ENCODE measurements at places on chromosomes 3 and 15.

DNA sequence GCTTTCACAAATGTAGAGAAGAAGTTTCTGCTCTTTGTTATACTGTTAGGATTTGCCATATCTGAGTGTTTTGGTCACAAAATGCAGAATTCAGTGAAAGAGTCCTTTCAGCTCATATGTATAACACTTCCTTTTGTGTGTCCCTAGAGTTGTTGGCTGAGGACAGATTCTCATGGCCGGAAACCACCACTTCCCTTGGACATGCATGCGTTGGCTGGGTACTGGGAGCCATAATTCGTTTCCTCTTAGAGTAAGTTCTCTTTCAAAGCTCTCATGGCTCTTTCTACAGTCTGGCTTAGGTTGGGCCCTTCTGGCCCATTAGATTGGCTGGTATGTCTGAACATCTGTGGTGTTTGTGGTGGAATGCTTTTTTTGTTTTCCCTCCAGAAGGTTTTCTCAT is 298.5 kb downstream of the DIPK2A start:
- DNase-seq: no peak

DNA sequence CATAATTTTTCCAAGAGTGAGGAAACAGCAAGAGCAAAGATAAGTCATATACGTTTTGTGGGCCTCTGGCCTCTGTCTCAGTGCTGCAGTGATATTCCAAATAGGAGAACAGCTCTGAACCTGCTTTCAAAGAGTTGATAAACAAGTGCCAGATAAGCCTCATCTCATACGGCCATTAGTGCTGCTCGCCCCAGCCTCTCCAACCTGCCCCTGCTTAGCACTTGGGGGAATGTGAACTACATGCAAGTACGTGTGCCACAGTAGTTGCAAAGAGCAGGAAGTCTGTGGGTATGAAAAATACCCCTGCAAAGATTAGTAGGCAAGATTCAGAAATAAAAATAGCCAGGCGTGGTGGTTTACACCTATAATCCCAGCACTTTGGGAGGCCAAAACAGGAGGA is 14.0 kb downstream of the DAPK2 start:
- no peak for DNase-seq

DNA sequence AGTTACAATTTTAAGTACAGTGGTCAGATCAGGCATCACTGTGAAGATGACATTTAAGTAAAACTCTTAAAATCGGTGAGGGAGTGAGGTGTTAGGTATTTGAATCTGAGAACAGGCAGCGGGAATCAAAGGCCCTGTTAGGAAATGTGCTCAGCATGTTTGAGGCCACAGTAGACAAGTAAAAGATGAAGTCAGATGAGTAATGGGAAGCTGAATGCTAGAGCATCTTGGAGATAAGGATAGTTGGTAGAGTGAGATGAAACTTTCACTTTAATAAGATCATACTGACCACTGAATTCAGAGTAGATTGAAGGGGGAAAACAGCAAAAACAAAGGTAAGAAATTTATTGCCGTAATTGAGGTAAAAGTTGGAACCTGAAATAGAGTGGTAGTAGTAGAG is 61.6 kb downstream of the DCBLD2 start:
- no peak for DNase-seq

DNA sequence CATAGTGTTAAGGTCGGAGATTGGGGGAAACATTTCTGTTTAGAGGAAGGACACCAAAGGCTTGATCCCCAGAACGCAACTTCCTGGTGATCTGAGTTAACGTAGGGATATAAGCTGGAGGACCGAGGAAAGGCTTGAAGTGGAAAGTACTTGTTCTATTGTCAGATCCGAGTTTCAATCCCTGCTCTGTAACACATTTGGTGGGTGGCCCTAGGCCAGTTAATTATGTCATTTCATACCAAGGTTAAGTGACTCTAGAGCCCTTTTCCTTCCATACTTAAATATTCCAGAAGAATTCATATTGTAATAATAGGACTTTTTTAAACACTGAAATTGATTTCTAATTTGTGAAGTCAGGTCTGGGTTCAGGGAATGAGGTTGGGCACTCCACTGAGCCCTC is 80.9 kb downstream of the RPLP1 start:
- DNase-seq: no peak

GRCh38 chr3:127524296-127524896 is 66.1 kb downstream of the TPRA1 start:
- no peak for DNase-seq

GRCh38 chr3:20055020-20055775 is 15.0 kb downstream of the KAT2B start:
- no peak for DNase-seq

- DNase-seq: no peak
Measured at GRCh38 chr15:65827065-65827464, 35.0 kb upstream of the DENND4A start.
